Left renal cortex interstitium (tissue), 4 donors: ENCODE measurements at places on chromosomes 16 and 17. TPM values are rescaled to one million over a fixed set of nuclear protein-coding genes. Genes with fewer than 3 reads are reported as not detected.

The OR2C1 gene
- 0.99 TPM for polyA plus RNA-seq

The GFAP gene
- polyA plus RNA-seq: 0.78 TPM

The TMEM92 gene
- polyA plus RNA-seq: 2.1 TPM

The HSD17B1 gene
- 4.8 TPM for polyA plus RNA-seq

The KRTAP4-9 gene
- not detected for polyA plus RNA-seq

The TP53TG3 gene
- polyA plus RNA-seq: not detected

DNA sequence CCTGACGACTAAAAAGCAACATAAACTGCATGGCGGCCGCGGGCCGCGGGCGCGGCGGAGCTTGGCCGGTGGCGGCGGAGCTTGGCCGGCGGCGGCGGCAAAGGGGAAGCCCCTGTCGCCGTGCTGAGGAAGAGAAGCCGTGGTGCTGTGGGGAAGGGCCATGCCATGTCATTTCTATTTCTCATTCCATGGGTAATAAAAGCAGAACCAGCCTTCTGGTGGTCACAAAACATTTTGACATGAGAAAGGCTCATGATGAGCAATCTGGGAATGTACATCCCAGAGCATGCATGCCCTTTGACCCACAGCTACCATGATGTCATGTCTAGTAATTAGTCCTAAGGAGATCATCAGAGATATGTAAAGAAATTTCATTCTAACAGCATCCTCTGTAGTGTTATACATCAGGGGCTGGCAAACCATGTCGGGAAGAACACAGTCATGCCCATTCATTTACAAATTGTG is 23.9 kb upstream of the HEATR6 start:
- no peak for DNase-seq

GRCh38 chr17:81470944-81471817 is 41.4 kb downstream of the ACTG1 start:
- no peak for DNase-seq

- no peak for DNase-seq
These were observed 109.6 kb downstream of the C16orf78 start for GRCh38 chr16:49483251-49483650.

DNA sequence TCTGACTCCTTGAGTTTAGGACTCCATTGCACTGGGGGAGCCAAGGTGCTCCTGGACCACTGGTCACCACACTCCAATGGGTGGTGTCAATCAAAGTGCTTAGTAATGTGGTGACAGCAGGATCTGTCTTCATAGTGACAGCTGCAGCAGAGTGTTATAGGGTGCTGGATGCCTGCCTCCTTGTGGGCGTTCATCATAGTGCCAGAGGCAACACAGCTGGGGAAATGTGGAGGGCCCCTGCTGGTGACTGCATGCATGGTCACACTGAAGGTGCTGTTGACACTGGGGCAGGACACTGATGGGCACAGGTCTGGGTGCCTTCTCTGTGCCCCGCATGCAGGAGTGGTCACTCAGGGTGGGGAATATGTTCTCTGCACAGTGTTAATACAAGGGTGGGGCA is 177.5 kb upstream of the CDH8 start:
- DNase-seq: no peak

GRCh38 chr16:48110000-48110399 is 45.8 kb downstream of the ABCC12 start:
- DNase-seq: no peak

DNA sequence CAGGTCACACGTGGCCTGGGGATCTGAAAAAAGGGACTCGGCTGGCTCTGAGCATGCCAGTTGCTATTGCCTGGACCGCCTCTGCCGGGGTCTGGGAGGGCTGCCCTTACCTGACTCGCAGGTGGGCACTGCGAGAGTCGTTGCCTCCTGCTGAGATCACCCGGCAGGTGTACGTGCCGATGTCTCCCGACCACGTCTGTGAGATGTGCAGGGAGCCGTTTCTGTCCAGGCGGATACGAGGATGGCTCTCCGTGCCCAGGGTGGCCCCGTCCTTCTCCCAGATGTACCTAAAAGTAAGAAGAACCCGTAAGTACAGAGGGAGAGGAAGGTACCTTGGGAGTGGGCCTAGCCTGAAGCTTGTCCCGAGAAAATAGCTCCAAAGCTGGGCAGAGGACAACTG is 112.0 kb upstream of the CDC42EP4 start:
- DNase-seq: no peak

- DNase-seq: no peak
These were observed 109.9 kb upstream of the TBX2 start for GRCh38 chr17:61289408-61290385.

- no peak for DNase-seq
These were observed 49.1 kb downstream of the SPAG9 start for GRCh38 chr17:51071556-51071955.

GRCh38 chr17:78142119-78142861 is 3.9 kb upstream of the C17orf99 start:
- no peak for DNase-seq

DNA sequence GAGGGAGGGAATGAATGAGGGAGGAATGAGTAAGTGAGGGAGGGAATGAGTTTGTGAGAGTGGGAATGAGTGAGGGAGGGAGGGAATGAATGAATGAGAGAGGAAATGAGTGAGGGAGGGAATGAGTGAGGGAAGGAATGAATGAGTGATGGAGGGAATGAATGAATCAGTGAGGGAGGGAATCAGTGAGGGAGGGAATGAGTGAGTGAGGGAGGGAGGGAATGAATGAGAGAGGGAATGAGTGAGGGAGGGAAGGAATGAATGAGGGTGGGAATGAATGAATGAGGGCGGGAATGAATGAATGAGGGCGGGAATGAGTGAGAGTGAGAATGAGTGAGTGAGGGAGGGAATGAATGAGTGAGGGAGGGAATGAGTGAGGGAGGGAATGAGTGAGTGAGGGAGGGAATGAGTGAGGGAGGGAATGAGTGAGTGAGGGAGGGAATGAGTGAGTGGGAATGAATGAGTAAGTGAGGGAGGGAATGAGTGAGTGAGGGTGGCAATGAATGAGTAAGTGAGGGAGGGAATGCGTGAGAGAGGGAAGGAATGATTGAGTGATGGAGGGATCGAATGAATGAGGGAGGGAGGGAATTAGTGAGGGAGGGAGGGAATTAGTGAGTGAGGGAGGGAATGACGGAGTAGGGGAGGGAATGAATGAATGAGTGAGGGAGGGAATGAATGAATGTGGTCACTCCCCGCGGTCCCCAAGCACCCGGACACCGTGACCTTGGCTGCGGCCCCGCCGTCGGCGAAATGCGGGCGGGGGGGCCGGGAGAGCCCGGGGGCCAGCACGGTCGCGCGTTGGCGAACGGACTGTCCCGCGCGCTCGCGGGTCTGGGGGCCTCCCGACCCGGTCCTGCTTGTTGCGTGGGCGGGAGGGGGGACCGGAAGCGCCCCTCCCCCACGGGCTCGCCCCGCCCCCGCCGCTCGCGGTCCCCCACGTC is 1.1 kb upstream of the UBE2I start:
- no peak for DNase-seq

DNA sequence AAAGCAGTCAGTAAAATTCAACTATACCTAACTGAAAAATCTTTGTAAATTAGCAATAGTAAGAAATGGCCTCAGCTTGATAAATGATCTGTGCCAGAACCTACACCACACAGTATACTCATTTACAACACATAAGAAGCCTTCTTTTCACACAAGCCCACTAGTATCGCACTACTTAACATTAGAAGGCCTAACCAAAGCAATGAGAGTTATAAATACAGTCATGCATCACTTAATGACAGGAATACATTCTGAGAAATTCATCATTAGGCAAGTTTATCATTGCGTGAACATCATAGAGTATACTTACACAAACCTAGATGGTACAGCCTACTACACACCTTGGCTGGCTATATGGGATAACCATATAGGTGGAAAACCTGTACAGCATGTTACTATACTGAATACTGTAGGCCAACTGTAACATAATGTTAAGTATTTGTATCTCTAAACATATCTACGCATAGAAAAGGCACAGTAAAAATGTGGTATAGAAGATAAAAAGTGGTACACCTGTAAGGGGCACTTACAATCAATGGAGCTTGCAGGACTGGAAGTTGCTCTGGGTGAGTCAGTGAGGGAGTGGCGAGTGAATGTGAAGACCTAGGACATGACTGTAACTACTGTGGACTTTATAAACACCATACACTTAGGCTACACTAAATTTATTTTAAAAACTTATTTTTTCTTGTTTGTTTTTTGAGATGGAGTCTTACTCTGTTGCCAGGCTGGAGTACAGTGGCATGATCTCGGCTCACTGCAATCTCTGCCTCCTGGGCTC is 126.5 kb upstream of the CORO6 start:
- DNase-seq: no peak

DNA sequence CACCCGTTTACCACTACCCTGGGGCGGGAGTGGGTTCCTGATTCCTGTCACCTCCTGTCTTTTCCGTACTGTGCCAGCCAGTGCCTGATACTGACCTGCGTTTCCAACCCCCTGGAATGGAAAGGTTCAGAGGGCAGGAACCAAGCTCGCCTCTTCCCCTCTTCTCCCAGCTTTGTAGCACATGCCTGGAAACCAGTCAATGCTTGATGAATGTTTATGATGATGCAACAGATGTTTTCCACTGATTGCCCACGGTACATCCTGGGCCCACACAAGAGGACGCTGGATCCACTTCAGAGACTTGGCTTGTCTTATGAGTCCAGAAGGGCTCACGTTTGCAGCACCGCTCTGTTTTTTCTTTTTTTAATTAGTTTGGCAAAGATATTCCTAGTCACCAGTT is 262.0 kb downstream of the CPPED1 start:
- no peak for DNase-seq

DNA sequence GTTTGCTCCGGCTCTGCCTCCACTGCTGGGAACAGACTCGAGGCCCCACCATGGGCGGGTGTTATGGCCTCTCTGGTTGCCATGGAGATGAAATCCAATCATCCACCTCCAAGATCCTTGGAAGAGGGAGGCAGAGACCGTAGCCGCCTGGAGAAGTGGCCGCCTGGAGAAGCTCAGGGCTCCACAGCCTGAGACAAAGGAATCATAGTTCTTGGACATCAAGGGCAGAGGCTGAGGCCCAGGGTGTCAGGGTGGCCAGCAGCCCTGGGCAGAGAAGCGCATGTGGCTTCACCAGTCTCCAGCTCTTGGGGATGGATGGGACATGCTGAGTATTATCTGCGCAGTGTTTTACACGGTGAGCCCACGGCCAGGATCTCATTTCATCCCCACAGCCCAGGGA is 36.2 kb downstream of the ABR start:
- DNase-seq: peak; percentile 65

DNA sequence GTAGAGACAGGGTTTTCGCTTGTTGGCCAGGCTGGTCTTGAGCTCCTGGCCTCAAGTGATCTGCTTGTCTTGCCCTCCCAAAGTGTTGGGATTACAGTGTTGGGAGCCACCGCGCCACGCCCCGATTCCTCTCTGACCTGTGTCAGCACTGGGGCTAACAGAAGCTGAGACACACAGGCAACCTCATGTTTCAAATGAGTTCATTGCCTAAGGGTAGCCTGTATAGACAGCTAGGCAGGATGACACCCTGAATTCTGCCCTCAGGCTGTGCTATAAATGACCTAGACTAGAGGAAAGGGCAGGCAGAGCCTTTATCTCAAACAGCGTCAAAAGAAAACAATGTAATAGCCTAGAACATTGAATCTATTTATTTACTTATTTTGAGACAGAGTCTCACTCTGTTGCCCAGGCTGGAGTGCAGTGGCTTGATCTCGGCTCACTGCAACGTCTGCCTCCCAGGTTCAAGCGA is 2.3 kb upstream of the CDK3 start:
- DNase-seq: no peak

DNA sequence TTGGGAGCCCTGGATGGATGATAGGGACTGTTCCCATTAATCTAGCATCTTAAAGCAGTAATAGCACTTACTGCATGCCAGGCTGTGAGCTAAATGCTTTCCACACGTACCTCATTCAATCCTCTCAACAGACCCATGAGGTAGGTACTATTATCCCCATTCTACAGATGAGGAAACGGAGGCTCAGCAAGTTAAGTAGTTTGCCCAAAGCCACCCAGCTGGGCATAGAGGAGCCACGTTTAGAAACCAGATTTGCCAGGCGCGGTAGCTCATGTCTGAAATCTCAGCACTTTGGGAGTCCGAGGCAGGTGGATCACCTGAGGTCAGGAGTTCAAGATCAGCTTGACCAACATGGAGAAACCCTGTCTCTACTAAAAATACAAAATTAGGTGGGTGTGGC is 2.0 kb upstream of the RAI1 start:
- DNase-seq: no peak

- no peak for DNase-seq
These were observed 30.5 kb upstream of the CACNG1 start for GRCh38 chr17:67013891-67014290.

GRCh38 chr17:78793415-78793814 is 11.3 kb upstream of the CYTH1 start:
- no peak for DNase-seq
